ENCODE measurements at places on chromosomes 7 and 10.

- DNase-seq = no peak
These were observed 415.3 kb upstream of the NRP1 start for GRCh38 chr10:33749790-33750189.

DNA sequence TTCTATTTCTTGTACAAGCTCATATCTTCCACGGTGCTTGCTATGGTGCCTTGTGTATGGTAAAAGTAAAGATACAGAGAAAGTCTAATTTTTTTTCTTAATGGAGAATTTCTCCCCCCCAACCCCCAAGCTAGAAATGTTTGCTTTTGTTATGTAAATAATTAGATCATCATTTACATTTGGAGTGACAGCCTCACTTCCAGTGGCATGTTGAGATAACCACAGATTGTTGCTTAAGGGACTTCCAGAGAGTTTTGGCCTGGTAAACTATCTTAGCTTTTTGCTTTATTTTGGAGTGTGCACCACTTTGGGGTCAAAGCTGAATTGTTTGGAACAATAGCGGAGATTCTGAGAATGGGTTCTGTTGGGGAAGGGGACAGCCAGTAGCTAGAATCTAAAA lies 129.7 kb downstream of the ZNF365 start:
- DNase-seq = no peak

DNA sequence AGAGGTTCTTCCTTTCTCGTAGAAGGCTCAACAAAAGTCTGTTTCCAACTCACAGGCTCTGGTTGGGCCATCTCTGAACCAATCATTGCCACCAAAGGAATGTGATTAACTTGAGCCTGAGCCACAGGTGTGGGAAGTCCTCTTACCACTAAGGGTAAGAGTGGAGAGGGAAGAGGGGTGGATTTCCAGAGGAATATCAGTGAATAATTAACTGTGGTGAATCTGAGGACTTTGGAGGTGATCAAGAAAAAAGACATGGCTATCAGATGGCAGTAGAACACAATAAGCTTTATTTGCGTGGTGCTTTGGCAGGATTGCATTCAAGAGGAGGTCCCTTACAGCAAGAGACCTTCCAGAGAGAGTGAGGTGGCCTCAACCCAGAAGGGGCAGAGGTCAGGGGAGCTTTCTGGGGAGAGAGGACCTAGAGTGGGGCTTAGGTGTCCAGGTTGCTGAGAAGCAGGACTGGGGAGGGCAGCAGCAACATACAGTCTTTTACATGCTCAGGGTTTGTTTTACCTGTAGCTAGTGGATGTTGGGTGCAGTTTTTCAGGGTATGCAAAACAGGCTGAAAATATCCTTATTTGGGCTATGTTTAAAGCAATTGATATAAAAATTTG lies 61.4 kb downstream of the BBS9 start:
- no peak for DNase-seq

- no peak for DNase-seq
These were observed 512.6 kb downstream of the PTPRN2 start for GRCh38 chr7:158074896-158075632.

- no peak for DNase-seq
These were observed 153.2 kb downstream of the BTAF1 start for GRCh38 chr10:92076722-92077121.

DNA sequence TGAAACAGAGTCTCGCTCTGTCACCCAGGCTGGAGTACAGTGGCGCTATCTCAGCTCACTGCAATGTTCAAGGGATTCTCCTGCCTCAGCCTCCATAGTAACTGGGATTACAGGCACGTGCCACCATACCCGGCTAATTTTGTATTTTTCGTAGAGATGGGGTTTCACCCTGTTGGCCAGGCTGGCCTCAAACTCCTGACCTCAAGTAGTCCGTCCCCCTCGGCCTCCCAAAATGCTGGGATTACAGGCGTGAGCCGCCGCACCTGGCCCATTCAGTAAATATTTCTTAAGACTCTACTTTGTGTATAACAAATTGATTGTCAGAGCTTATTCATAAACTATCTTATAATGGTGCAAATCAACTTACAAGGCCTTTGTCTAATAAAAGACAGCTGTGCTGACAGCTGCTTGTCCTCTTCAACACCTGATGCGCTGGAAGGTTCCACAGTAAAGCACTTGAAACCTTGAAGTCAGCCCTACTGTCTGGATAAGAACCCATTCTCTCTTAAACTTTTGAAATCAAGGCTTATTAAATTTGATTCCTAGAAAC lies 14.7 kb downstream of the ECHDC3 start:
- no peak for DNase-seq

DNA sequence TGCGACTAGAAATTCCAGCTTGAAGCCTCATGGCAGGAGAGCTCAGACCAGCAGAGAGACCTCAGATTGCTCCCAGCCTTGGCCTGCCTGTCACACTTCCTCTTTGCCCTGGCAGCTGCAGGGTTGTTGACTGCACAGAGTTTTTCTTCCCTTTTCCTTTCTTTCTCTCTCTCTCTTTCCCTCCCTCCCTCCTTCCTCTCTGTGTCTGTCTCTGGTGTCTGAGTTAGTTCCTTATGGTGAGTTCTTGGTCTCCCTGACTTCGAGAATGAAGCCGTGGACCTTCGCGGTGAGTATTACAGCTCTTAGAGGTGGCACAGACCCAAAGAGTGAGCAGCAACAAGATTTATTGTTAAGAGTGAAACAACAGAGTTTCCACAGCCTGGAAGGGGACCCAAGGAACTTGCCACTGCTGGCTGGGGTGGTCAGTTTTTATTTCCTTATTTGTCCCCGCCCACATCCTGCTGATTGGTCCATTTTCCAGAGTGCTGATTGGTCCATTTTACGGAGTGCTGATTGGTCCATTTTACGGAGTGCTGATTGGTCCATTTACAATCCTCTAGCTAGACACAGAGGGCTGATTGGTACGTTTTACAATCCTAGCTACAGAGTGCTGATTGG lies 266.3 kb downstream of the RPS24 start:
- peak; percentile 98 for DNase-seq

DNA sequence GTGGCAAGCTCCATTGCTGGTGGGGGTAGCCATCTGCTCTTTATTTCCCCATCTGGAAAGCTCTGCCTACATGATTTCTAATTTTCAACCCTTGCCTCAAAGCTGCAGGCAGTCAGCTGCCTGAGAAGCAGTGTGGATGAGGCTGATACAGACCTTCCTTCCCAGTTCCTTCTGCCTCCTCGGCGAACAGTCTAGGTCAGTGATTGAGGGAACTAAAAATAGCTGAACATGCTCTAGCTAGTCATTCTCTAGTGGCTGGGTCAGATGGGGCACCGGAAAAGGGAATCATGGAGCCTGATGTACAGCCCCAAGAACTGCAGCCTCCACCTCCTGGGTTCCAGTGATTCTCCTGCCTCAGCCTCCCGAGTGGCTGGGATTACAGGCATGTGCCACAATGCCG lies 48.7 kb downstream of the NAMPT start:
- no peak for DNase-seq

GRCh38 chr10:96321822-96322221 lies 17.6 kb downstream of the DNTT start:
- no peak for DNase-seq

DNA sequence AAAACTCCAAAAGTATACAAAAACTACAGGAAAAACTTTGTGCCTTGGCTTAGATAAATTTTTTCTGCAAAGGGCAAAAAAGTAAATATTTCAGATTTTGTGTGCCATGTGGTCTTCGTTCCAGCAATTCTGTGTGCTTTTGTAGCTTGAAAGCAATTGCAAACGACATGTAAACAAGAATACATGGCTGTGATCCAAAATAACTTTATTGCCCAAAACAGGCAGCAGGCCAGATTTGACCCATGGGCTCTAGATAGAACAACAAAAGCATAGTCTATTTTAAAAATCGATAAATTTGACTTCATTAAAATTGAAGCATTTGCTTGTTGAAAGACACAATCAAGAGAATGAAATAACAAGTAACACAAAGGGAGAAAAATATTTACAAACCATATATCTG lies 336.6 kb downstream of the HPSE2 start:
- no peak for DNase-seq

DNA sequence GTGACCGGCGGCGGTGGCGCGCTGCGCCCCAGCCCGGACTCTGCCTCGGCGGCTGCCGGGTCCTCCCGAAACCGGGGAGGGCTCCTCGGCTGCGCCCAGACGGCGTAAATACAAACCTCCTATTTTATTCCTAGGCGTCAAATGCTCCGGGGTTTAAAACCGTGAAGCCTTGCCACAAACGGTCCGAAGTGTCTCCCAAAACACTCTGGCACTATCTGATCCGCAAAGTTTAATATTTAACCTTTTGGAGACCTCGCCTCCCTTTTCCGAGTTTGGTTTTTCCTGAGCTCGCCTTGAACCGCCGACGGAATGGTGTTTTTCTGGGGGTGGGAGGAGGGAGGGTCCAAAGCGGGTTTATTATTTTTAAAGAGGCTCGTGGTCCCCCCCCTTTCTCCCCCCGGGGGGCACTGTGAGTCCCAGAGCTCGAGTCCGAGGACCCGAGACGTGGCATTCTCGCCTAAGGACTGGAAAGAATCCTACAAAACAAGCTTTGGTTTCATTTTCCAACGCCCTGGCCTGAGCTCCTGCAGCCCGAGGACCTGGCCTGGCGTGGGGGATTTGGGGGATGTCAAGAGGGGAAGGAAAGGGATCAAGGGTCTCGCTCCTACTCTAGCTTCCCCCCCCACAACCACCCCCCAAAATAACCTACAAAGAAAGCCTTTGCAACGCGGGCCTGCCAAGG lies 1.8 kb downstream of the TNRC18 start:
- no peak for DNase-seq

GRCh38 chr10:5476918-5477525 lies 22.3 kb downstream of the CALML5 start:
- DNase-seq = no peak

DNA sequence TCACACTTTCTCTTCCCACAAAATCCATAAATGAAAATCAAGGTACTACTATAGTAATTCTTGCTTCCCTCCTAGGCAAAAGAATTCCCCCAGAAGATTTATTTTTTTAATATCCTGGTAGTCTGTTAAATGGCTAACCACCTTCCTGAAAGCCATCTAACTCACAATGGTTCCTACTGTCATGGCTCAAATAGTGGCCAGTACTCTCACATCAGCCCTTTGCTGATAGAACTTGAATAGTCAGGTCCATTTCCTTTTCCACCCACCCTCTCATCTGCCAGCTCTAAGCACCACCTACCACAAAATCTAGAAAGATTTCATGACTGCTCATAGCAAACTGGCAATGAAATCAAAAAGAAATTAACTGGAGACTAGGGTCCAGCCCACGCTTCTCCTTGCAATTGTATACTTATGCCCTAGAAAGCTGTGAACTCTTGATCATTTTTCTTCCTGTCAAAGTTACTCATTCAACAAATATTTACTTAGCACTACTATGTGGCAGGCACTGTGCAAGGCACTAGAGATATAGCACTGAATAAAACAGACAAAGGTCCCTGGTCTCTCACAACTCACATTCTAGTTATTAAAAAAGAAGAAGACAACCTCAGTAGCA lies 60.4 kb downstream of the ARMH3 start:
- DNase-seq = no peak

GRCh38 chr7:126449611-126450268 lies 803.0 kb downstream of the GRM8 start:
- no peak for DNase-seq

DNA sequence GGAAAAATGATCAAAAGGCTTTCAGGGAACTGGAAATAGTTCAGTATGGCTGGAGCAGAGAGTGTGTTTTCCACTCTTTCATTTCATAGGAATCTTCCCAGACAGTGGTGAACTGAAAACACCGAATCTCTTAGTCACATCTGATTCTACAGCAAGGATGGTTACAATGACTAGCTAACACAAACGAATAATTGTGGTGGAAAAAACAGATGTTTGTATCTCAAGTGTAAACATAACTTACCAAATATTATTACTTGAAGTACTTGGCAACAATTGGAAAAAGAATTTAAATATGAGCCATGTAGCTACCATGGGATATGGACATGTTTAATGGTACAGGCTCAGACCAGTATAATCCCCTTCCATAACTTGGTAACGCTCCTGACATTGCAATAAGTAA lies 21.1 kb upstream of the BPGM start:
- no peak for DNase-seq

GRCh38 chr10:28184810-28185209 lies 118.1 kb downstream of the MPP7 start:
- DNase-seq = no peak

GRCh38 chr10:50885097-50885859 lies at the start of gene A1CF:
Gene A1CF (minus strand): TSS chr10:50885627. CDS start chr10:50859940, 25,687 bp downstream.
- no peak for DNase-seq

GRCh38 chr10:115278294-115278693 lies 185.1 kb downstream of the ATRNL1 start:
- no peak for DNase-seq

DNA sequence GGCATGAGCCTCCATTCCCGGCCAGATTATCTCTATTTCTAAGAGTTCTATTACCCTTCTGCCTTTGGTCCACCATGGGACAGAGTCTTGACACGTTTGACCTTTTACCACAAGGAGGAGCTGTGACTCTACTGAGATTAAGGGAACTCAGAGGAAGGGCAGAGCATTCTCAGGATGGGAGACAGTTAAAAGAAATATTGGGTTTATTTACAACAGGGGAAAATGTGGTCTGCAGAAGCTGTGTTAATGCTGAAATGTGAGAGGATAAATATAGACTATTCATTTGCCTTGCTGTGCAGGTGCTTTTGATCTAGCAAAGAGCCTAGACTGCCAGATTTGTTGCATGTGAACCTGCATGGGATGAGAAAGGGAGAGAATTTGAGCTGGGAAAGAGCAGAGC lies 45.8 kb upstream of the PRSS58 start:
- DNase-seq = peak; percentile 37

DNA sequence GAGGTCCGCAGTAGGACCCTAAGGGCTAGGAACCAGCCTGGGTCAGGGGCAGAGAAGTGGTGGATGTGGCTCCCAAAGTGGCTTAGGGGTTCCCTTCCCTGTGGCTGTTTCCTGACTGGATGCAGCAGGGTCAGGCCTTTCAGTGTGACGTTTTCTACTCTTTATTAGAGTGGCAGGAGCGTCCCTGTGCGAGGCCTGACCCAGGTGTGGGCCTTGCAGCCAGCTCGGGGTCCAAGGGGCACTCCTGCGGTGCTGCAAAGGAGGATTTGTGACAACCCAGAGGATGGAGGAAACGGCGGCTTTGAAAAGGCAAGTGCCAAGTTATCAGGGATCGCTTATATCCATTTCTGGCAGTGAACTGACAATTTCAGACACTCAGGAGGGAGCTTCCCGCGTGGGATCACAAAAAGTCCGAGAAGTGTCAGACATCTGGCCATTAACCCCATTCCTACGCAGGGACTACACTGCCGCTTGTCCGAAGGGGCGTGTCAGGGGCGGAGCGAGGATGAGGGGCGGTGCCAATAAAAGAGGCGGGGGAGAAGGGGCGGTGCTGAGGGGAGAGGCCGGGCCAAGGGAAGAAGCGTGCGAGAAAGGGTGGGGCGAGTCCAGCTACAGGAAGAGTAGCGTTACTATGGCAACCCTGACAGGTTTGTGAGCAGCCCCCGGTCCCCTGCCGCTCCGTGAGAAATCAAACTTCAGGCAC lies 98.8 kb upstream of the ZNF722 start:
- no peak for DNase-seq

DNA sequence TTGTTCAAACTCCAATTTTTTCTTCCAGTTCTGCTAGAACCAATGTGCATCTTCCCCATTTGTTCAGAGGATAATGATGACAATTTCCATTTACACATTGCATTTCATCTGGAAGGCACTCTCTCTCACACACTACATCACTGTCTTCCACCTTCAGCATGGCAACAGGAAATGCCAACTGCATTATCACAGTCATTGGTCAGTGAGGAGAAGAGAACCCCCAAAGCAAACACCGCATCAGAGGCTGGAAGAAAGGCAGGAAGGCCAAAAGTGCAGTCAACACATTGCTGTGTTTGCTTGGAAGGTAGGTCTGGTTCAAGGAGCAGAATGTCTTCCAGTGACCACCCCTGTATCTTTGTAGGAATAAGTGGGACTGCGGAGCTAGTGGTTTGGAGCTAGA lies 192.2 kb upstream of the RHOBTB1 start:
- no peak for DNase-seq
